ENCODE measurements at places on chromosomes 2 and 18.

DNA sequence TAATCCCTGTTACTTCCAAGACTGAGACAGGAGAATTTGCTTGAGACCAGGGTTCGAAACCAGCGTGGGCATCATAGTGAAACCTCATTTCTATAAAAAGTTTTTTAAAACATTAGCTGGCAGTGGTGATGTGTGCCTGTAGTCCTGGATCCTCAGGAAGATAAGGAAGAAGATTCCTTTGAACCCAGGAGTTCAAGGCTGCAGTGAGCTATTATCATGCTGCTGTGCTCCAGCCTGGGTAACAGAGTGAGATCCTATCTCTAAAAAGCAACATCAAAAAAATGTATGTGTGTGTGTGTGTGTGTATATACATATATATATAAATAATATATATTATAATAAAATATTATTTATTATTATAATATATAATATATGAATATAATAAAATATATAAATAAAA is 1417.6 kb upstream of the CDH2 start:
- H3K4me1 ChIP-seq: no peaks in the 10 kb centered on the region
- no peaks in the 10 kb centered on the region for H3K36me3 ChIP-seq
- no peak overlapping the region for H3K27ac ChIP-seq
- H3K27me3 ChIP-seq: no peaks in the 10 kb centered on the region

- H3K4me3 ChIP-seq: no peak overlapping the region
- DNase-seq: no peak
- H3K27ac ChIP-seq: no peak overlapping the region
- no peaks in the 10 kb centered on the region for H3K27me3 ChIP-seq
- H3K4me1 ChIP-seq: no peaks in the 10 kb centered on the region
- no peaks in the 10 kb centered on the region for H3K36me3 ChIP-seq
These were observed 51.9 kb upstream of the HNMT start for GRCh38 chr2:137912371-137912770.

DNA sequence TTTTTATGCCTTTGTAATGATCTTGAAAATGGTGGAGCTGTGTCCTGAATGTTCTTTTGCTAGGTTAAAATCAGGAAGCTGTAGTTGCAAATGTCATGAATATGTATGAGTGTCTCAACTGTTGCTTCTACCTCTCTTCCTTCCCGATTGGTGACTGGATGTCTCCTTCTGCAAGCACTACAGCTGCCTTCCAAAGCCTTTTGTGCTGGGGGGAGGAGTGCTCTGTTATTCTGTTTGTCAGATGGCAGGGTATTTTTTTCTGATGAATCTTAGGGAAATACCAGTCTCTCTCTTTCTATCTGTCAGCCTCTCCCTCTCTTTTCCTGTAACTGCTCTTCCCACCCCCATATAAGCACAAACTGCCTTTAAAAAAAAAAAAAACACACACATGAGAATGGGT is 1396.3 kb upstream of the CELF4 start:
- H3K4me3 ChIP-seq: no peak overlapping the region
- H3K27me3 ChIP-seq: no peaks in the 10 kb centered on the region
- H3K36me3 ChIP-seq: no peaks in the 10 kb centered on the region

- no peaks in the 10 kb centered on the region for H3K27me3 ChIP-seq
- DNase-seq: no peak
- H3K27ac ChIP-seq: no peak overlapping the region
- no peak overlapping the region for H3K4me3 ChIP-seq
- no peaks in the 10 kb centered on the region for H3K36me3 ChIP-seq
- H3K4me1 ChIP-seq: peaks cover 3% of the 10 kb centered on the region
These were observed 11.6 kb downstream of the DSG2 start for GRCh38 chr18:31509571-31509970.

GRCh38 chr2:136135921-136136906 is 18.3 kb upstream of the CXCR4 start:
- H3K36me3 ChIP-seq: no peaks in the 10 kb centered on the region
- no peak for DNase-seq
- no peaks in the 10 kb centered on the region for H3K27me3 ChIP-seq
- peaks cover 6% of the 10 kb centered on the region for H3K4me1 ChIP-seq
- H3K4me3 ChIP-seq: no peak overlapping the region

DNA sequence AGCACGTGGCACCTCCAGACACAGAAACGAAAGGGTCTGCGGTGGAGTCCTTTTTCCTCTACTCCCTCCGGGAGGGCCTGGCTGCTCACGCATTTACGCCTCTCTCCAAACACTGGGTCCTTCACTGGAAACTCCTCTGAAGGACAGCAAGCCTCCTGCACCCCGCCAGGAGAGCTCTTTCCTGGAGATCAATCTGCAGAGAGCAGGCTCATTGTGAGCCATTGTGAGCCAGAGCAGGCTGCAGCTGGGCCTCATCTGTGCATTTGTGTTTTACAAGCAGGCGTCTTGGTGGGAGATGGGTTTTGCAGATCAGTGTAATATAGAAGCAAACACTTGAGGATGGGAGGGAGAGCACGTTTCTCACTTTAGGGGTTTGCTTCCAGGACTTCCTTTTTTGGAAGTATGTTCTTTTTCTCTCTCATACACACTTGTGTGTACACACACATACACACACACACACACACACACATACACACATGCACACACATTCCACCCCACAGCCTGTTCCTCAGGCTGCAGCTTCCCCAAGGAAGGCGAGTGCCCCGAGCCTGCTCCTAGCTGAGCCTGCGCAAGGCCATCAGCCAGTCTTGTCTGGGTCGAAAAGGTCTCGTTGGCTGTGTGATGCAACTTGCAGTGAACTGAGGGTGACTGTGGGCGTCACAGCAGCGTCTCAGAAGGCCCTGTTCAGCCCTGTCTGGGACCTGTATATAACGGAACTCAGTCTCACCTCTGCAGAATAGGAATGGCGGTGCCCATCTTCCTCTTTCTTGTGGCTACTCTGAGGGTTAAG is 163.5 kb downstream of the GLI2 start:
- H3K4me3 ChIP-seq: no peak overlapping the region
- peak; percentile 30 for DNase-seq
- H3K4me1 ChIP-seq: peaks cover 64% of the 10 kb centered on the region
- no peaks in the 10 kb centered on the region for H3K36me3 ChIP-seq
- H3K27ac ChIP-seq: peak overlapping the region; percentile 75

DNA sequence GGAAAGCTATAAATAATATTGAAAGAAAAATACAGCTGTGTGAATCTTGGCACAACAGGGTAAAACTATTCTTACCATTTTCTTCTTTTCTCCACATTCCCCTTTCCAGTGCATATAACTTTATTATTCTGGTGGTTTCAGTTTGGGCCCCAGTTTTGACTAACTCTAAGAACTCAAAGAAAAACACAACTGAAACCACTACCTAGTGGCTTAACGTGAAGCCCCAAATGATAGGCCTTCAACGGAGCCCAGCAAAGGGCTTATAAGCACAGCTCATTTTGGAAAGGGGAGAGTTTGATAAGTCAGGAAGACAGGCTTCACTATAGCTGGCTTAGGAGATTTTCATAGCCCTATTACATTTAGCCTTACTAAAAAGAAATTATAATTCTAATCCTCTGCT is 62.4 kb downstream of the PPP1R1C start:
- no peaks in the 10 kb centered on the region for H3K4me1 ChIP-seq
- H3K4me3 ChIP-seq: no peak overlapping the region
- no peak for DNase-seq
- H3K27ac ChIP-seq: no peak overlapping the region
- H3K36me3 ChIP-seq: no peaks in the 10 kb centered on the region

GRCh38 chr2:38619458-38620164 is 16.9 kb upstream of the HNRNPLL start:
- no peaks in the 10 kb centered on the region for H3K27me3 ChIP-seq
- no peaks in the 10 kb centered on the region for H3K4me1 ChIP-seq
- no peak overlapping the region for H3K27ac ChIP-seq
- no peaks in the 10 kb centered on the region for H3K36me3 ChIP-seq
- DNase-seq: no peak
